ENCODE measurements at places on chromosomes 5 and 9.

DNA sequence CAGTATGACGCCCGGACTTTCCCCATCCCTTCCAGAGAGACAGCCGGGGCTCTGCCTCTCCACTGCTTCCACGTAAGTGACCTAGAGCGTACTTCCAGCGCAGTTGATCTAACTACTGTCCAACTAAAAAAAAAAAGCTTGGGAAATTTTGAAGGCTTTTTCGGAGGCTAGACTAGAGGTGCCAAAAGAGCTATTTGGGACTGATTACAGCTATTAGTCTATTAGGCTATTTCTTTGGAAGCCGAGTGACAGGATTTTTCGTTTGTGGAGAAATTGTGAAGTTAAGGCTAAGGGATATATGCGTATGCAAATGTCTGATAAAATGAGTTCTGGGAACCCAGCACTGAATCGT, 1.5 kb downstream of the CCNO start:
- DNase-seq: no peak

GRCh38 chr5:154315196-154315595, 124.7 kb downstream of the GALNT10 start:
- no peak for DNase-seq

GRCh38 chr5:154519359-154519758, 41.3 kb upstream of the HAND1 start:
- DNase-seq: no peak

DNA sequence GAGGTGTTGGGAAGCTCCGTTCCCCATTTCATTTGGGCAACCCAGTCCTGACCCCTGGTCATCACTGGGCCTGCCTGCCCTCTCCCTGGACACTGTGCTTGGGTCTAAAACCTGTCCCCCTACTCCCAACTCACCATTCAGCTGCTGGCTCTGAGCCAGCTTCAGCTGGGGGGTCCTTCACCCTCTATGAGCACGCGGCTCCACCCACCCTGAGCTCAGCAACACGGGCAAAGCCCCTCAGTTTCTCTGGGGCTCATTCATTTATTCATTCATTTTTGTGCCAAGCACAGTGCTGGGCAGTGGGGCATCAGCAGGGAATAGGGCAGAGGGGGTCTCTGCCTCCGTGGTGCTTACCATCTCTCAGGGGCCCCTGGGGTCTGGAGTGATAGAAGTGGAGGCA, 199.8 kb upstream of the MVB12B start:
- no peak for DNase-seq

DNA sequence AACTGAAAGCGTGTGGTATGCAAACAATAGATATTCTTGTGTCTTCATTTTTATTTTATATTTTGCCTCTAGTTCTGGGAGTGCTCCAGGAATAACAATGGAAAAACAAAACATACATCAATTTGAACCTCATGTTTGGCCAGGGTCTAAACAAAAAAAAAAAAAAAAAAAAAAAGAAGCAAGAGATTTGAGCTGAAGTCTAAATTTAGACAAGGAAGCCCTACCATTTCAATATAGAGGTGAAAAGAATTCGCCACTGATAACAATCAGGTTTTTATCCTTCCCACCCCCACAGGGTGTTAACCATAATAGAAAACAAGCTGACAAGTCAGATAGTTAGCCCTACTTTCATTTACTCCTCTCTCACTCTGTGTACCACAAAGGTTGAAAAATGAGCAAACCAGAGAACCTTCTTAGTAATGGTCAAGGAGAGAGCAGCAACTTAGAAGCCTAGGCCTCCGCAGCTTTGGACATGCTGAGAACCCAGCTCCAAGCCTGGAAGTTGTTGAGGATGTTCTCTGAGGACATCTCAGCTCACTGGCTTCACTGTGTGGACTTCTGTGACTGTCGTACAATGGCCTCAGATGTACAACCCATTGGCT, 118.2 kb upstream of the HMHB1 start:
- DNase-seq: no peak

DNA sequence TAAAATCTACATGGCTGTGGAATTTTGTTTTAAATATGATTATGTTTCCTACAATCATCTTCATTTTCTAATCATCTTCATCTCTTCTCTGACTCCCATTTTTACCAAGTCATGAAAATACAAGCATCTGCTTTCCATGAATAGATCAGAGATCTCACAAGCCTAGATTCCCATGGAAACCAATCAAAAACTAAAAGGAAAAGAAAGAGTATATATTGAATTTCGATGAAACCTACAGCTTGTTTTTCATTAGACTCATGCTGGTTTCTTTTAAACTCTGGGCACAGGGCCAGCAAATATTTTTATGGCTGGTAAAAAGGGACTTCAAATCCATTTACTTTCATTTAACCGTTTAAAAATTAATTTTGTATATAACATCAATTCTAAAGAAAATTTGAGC, 51.2 kb downstream of the INVS start:
- DNase-seq: no peak

GRCh38 chr9:135551456-135551855, 5.5 kb downstream of the OBP2A start:
- DNase-seq: no peak

DNA sequence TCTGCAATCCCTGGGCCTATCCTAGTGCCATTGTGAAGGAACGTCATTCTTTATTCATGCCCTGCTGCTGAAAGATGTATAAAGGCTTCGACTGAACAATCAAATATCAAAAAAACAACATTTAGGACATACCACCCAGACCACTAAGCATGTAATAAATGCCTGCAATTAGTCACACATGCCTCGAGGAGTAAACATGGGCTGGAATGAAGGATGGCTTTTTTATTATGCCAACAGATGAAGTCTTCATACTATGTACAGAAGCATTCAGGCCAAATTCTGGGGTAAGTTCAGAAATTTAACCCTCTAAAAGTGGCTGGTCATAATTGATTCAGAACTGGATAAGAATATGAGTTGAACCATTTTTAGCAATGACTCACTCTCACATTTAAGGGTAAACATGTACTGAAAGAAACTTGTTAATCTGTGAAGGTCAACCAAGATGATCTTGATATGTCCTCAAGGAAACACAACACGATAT, 38.1 kb downstream of the FAM240B start:
- DNase-seq: no peak

DNA sequence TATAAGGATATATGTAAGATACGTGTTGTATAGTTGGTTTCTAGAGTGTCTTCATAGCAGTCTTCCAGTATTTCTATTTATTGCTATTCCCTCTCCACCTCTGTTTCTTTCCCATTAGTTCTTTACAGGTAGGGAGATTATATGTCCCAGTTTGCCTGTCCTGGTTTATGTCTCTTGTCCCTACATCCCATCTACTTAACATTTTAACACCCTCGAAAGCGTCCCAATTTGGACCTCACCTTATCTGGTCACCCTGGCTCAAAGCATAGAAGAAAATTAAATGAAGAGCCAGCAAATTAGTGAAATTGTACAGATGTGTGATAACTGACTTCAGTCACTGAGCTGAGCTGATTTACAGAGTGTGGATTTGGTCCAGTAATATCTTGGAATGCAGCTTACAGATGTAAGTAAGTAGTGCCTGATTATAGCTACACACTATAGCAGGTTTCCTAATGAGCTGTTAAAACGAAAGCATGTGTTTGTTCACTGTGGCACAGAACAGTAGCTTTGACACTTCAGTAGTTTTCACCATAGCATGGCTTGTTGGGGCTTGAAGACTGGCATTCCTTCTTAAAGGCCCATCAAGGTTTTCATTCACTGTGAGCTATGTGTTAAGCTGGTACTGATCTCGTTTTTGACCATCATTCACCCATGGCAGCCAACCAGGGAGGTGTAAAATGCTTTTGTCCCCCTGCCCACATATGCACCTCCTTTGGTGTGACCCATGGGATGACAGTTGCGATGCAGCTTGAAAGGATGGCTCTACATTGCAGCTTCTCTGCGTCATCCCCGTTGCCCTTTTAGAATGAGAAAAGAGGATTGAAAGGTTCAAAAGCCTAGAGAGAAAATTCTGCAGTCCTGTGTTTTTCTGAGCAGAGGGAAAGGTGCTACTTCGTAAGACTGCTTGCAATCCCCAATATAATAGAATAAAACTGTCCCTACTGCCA, 192.1 kb upstream of the DMRT1 start:
- DNase-seq: no peak

Data from stimulated activated CD4-positive, alpha-beta T cell treated with anti-CD3 and anti-CD28 coated beads, Interleukin-4, amount 100 ng/mL, for 1 hour (primary cell).